ENCODE measurements at places on chromosomes 6 and 20.

GRCh38 chr6:158222066-158222465 lies 53.9 kb downstream of the GTF2H5 start:
- no peak for DNase-seq
- H3K27ac ChIP-seq: no peak overlapping the region
- H3K4me1 ChIP-seq: no peaks in the 10 kb centered on the region
- H3K27me3 ChIP-seq: no peaks in the 10 kb centered on the region

GRCh38 chr6:30683980-30684338 lies 2.5 kb downstream of the PPP1R18 start:
- H3K36me3 ChIP-seq: peaks cover 55% of the 10 kb centered on the region
- H3K27ac ChIP-seq: peak overlapping the region; percentile 98
- H3K4me1 ChIP-seq: peaks cover 75% of the 10 kb centered on the region
- no peak for DNase-seq

DNA sequence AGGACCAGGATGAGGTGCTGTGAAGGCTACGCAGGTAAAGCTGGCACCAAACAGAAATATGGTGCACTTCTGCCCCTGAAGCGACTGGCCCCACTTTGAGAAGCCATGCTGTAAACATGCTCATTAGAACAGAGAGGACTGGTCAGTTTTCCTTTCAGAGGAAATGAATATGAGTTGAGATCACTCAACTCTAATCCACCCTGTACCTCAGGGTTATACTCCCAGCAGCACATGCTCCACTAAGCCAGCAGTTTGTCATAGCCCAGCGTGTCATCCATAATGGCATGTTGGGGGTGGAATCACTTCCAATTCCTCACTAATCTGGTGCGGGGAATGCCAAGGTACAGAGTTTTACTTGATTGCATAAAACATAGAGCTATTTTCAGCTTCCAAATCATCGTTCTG lies 98.1 kb downstream of the HIVEP2 start:
- H3K36me3 ChIP-seq: peaks cover 15% of the 10 kb centered on the region
- DNase-seq: no peak
- no peaks in the 10 kb centered on the region for H3K27me3 ChIP-seq
- peak overlapping the region; percentile 92 for H3K27ac ChIP-seq

GRCh38 chr6:15017261-15017660 lies 228.6 kb upstream of the JARID2 start:
- H3K36me3 ChIP-seq: no peaks in the 10 kb centered on the region
- H3K4me1 ChIP-seq: peaks cover 12% of the 10 kb centered on the region
- no peak for DNase-seq
- peaks cover 6% of the 10 kb centered on the region for H3K27me3 ChIP-seq
- H3K27ac ChIP-seq: no peak overlapping the region
- H3K4me3 ChIP-seq: no peak overlapping the region

GRCh38 chr6:157665180-157665579 lies 157.9 kb upstream of the SNX9 start:
- DNase-seq: no peak
- no peaks in the 10 kb centered on the region for H3K36me3 ChIP-seq
- H3K4me3 ChIP-seq: no peak overlapping the region
- no peak overlapping the region for H3K27ac ChIP-seq

DNA sequence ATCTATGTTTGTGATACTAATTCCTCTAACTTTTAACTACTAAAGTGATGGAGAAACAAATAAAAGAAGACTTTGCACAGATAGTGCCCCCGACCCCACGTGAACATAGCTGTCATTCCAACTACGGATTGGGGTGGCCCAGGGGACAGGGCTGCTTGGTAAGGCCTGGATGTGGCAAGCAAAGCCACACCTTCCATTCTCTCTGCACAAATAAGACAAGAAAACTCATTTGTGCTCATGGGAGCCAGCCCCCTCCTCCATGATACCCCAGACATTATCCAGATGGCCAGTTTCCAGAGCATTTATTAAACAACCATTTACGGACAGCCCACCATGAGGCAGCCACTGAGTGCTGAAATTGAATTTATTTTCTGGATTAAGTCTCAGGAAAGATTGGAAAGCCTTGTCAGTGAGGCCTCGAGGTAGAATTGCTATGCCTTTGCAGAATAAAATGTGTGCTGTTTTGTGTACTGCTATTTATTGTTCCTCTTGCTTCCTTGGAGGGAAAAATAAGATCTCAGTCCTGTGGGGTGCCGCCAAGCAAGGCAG lies 151.2 kb downstream of the UNC5CL start:
- no peaks in the 10 kb centered on the region for H3K36me3 ChIP-seq
- no peak overlapping the region for H3K27ac ChIP-seq
- H3K4me3 ChIP-seq: no peak overlapping the region
- H3K27me3 ChIP-seq: peaks cover 21% of the 10 kb centered on the region
- H3K4me1 ChIP-seq: no peaks in the 10 kb centered on the region

GRCh38 chr6:15881150-15881549 lies 218.3 kb upstream of the DTNBP1 start:
- no peak overlapping the region for H3K4me3 ChIP-seq
- H3K36me3 ChIP-seq: no peaks in the 10 kb centered on the region
- no peak for DNase-seq
- peaks cover 16% of the 10 kb centered on the region for H3K4me1 ChIP-seq
- peak overlapping the region; percentile 90 for H3K27ac ChIP-seq

- no peaks in the 10 kb centered on the region for H3K36me3 ChIP-seq
- no peaks in the 10 kb centered on the region for H3K27me3 ChIP-seq
- H3K4me3 ChIP-seq: no peak overlapping the region
- no peak overlapping the region for H3K27ac ChIP-seq
- no peaks in the 10 kb centered on the region for H3K4me1 ChIP-seq
Measured at GRCh38 chr20:9025643-9026042, 43.2 kb upstream of the PLCB4 start.

- H3K27ac ChIP-seq: no peak overlapping the region
- no peak overlapping the region for H3K4me3 ChIP-seq
- H3K4me1 ChIP-seq: no peaks in the 10 kb centered on the region
- H3K36me3 ChIP-seq: no peaks in the 10 kb centered on the region
- H3K27me3 ChIP-seq: no peaks in the 10 kb centered on the region
- DNase-seq: no peak
Measured at GRCh38 chr6:63023726-63024125, 187.5 kb upstream of the FKBP1C start.

DNA sequence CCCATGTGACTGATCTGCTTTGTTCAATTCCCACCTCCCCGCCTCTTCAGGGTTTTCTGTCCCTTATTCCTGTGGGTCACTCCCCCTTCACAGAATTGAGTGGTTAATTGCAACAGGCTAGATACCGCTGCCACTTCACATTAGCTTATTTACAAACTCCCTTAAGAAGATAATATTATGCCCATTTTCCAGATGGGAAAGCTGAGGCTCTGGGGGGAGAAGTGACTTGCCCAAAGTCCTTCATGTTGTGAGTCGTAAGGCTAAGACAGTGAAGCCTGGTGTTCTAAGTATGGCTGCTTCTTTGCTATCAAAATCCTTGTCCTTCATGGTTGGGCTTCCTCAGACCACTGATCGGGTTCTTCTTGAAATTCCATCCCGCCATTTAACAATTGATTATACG lies 39.9 kb upstream of the PBOV1 start:
- H3K4me1 ChIP-seq: no peaks in the 10 kb centered on the region
- no peak overlapping the region for H3K27ac ChIP-seq
- H3K27me3 ChIP-seq: peaks cover 75% of the 10 kb centered on the region
- H3K4me3 ChIP-seq: no peak overlapping the region
- DNase-seq: no peak

- peak overlapping the region; percentile 90 for H3K4me3 ChIP-seq
- H3K27me3 ChIP-seq: no peaks in the 10 kb centered on the region
Measured at GRCh38 chr6:43014434-43014909, 423 bp downstream of the KLHDC3 start.

GRCh38 chr6:92495242-92495641 lies 924.1 kb downstream of the EPHA7 start:
- no peaks in the 10 kb centered on the region for H3K27me3 ChIP-seq
- no peak overlapping the region for H3K27ac ChIP-seq
- no peaks in the 10 kb centered on the region for H3K36me3 ChIP-seq
- DNase-seq: no peak

DNA sequence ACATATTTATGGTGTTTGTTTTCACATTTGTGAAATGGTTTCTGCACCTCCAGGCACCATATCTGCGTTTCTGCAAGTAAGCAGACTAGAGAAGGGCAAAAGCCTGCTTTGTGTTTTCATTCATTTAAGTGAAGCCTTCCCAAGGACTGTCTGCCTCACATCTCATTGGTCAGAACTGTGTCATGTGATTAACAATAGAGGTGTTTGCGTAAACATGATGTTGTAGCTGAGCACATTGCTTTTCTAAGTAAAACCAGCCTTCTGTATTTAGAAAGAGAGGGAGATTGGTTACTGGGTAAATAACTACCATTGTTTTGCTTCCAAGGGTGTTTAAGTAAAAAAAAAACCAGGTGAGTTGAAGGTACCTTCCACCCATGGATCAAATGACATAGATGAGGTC lies 39.7 kb downstream of the SH3BGRL2 start:
- peaks cover 8% of the 10 kb centered on the region for H3K4me1 ChIP-seq
- no peak overlapping the region for H3K27ac ChIP-seq
- no peak for DNase-seq
- no peaks in the 10 kb centered on the region for H3K36me3 ChIP-seq
- H3K4me3 ChIP-seq: no peak overlapping the region
- H3K27me3 ChIP-seq: no peaks in the 10 kb centered on the region

GRCh38 chr6:152846825-152847224 lies 96.2 kb downstream of the VIP start:
- H3K4me3 ChIP-seq: no peak overlapping the region
- H3K4me1 ChIP-seq: no peaks in the 10 kb centered on the region
- H3K27ac ChIP-seq: no peak overlapping the region

All from effector memory CD8-positive, alpha-beta T cell (primary cell).